Right ventricle myocardium inferior (tissue), 1 donor: ENCODE measurements at places on chromosomes 1 and 21. TPM values are rescaled to one million over a fixed set of nuclear protein-coding genes. Genes with fewer than 3 reads are reported as not detected.

- DNase-seq: no peak
These were observed 199.4 kb downstream of the KCTD3 start for GRCh38 chr1:215766521-215766920.

- no peak for DNase-seq
These were observed 23.0 kb upstream of the EDARADD start for GRCh38 chr1:236371083-236371482.

GRCh38 chr1:233627376-233627775, 13.5 kb downstream of the KCNK1 start:
- no peak for DNase-seq

The SMIM34 gene
- total RNA-seq: not detected

- DNase-seq: no peak
These were observed 80.3 kb downstream of the OSBPL9 start for GRCh38 chr1:51697166-51697565.

DNA sequence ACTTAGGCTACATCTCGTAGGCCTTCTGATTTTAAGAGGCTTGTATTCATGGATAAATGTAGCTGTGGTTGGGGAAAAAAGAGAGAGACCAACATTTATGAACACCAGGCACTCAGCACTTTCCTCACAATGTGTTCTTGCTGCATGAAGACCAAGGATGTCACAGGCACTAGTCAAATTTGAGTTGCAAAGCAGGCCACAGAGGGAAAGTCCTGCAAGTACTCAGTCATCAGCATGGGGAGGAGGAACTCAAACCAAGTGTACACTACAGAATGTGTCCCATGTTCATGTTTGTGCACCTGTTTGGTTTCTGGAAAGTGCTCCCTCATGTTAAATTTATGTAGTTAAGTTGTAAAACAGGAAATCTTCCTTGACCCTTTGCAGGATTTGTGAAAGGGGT, 8.7 kb upstream of the MAP3K7CL start:
- no peak for DNase-seq

The ITGB2 gene
- total RNA-seq: 36.7 TPM

DNA sequence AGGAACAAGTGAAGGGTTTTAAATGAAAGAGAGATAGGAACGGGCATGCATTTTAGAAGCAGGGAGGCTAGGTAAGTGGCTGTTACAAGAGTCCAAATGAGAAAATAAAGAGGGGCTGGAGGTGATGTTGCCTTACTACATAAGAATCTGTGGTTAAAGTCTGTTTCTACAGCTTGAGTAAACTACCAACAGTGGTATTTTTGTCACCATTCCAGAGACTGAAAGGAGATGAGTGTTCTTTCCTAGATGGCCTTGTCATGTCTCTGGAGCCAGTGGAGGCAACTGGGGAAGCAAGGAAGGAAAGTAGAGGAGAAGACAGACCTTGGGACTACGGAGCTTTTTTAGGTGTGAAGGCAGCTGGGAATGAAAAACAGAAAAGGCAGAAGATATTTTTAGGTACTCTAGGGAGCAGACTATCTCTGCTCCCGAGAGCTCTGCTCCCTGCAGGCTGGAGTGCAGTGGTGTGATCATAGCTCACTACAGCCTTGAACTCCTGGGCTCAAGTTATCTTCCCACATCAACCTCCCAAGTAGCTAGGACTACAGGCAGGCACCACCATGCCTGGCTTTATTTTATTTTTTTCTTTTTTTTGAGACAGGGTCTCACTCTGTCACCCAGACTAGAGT, 12.2 kb downstream of the HDAC1 start:
- no peak for DNase-seq

GRCh38 chr1:182652933-182653332, 31.5 kb downstream of the RGS8 start:
- no peak for DNase-seq

- DNase-seq: no peak
These were observed 178.0 kb downstream of the HHAT start for GRCh38 chr1:210506689-210507088.

DNA sequence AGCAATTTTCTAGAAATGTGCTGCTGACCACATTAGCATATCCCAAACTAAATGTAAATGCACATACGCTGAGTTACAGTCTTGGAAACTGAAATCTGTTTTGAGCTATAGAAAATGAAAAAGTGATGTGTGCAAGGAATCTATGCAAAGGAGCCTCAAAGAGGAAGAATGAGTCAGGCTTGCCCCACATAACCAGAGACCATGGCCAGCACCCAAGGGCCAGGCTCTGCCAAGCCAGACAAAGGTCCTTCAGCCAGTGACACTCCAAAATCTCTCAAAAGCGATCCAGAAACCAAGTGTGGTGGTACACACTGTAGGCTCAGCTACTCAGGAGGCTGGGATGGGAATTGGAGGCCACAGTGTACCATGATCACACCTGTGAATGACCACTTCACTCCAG, 195.2 kb downstream of the TOMM20 start:
- peak; percentile 82 for DNase-seq

DNA sequence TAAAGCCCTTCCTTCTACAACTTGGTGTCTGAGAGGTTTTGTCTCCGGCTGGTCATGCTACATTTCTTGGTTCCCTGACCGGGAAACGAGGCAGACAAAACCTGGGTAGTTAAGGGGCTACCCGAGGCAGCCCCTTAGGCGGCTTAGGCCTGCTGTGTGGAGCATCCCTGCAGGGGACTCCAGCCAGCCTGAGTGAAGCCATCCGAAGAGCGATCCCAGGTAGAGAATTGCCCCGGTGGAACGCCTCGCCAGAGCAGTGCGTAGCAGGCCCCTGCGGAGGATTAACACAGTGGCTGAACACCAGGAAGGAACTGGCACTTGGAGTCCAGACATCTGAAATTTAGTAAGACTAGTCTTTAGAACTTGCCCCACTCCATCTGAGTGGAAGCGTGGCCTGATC, 21.2 kb upstream of the MYOCOS start:
- no peak for DNase-seq

GRCh38 chr1:213127074-213127473, 76.0 kb downstream of the RPS6KC1 start:
- no peak for DNase-seq

- no peak for DNase-seq
These were observed 321.0 kb upstream of the LRRC7 start for GRCh38 chr1:69246710-69247109.

DNA sequence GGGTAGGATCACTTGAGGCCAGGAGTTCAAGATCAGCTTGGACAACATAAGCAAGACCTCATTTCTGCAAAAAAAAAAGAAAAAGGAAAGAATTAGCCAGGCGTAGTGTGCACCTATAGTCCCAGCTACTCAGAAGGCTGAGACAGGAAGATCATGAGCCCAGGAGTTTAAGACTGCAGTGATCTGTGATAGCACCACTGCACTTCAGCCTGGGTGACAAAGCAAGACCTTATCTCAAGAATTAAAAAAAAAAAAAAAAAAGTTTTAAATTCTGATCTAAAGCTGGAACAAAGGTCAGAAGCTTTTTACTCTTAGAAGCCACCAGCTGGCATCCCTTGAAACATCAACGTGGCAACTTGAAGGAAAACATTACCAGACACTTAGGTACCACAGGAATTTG, 45.3 kb downstream of the HENMT1 start:
- no peak for DNase-seq

- no peak for DNase-seq
These were observed 17.3 kb upstream of the TIPRL start for GRCh38 chr1:168161459-168161858.

DNA sequence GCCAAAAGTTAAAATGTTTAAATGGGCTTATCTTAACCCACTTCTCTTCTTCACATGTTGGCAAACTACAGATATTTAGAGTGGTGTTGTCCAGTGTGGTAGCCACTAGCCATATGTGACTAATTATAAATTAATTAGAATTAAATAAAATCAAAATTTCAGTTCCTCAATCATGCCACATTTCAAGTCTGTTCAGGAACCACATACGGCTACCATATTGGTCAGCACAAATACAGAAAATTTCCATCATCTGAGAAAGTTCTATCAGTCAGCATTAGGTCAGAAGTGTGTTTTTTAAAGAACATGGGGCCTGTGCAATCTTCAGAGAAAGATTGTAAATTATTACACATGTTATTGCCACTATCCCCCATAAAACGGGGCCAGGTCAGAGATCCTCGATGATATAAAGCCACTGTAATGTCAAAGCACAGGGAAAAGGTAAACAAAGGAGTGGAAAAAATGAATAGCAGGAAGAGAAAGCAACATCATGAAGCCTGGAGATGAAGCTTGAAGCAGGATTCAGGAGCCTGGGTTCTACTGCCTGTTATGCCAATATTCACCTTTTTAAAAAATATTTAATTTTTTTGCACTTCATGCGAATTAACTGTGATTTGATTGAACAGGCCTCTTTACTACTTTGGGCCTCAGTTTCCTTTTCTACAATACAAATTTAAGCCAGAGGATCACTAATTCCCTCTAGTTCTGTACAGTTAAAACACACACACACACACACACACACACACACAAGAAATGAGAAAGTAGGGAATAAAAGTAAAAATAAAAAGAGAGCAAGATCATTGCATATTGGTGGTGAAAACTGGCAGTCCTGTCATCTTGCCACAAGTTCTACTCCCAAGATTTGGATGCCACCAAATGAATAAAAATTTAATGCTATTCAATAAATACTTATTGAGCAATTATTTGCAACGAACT, 2.3 kb downstream of the RSBN1 start:
- DNase-seq: no peak

The LCE1C gene
- total RNA-seq: not detected

- DNase-seq: peak; percentile 90
These were observed 98.9 kb downstream of the DHRS3 start for GRCh38 chr1:12518931-12519692.

GRCh38 chr1:87506147-87506546, 177.5 kb downstream of the LMO4 start:
- DNase-seq: no peak

GRCh38 chr1:29501227-29501976, 265.1 kb downstream of the PTPRU start:
- DNase-seq: no peak

DNA sequence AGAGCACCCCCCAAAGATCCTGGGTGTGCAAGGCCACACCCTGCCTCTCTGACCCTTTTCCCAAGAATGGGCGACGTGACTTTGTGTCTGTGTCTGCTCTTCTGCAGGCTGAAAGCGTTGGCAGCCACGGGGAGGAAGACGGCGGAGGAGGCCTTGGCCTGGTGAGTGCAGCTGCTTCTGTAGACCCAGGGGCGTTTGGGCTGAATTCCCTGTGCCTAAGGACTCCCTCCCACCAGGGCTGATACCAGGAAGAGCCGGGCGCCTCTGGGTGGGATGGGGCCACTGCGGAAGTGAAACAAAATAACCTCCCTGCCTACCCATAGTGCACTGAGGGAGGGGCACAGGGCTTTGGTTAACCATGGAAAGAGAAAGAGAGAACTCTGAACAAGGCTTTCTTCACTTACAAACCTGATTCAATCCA, 2.5 kb downstream of the UBASH3A start:
- DNase-seq: no peak

GRCh38 chr1:75796376-75797272, at the start of gene MSH4:
Gene MSH4 (plus strand): TSS chr1:75796882. CDS start chr1:75796986, 104 bp downstream.
- no peak for DNase-seq

The ATP5PF gene
- 969 TPM for total RNA-seq

- DNase-seq: no peak
These were observed 392.3 kb upstream of the ADAMTS5 start for GRCh38 chr21:27359141-27359540.

GRCh38 chr1:50827546-50827945, 132.5 kb downstream of the FAF1 start:
- no peak for DNase-seq

DNA sequence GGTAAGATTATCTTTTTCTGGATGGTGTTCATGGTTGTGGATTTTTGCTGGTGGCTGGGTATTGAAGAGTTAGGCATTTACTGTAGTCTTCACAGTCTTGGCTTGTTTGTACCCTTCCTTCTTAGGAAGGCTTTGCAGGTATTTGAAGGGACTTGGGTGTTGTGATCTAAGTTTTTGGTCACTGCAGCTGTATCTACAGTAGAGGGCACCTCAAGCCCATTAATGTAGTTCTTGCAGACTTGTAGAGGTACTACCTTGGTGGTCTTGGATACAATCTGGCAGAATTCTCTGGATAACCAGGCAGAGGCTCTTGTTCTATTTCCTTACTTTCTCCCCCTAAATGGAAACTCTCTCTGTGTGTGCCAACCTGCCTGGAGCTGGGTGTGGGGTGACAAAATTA, 155.8 kb upstream of the BRINP3 start:
- DNase-seq: no peak

The KHDRBS1 gene
- total RNA-seq: 59.6 TPM
